ENCODE measurements at places on chromosomes 7 and 10. TPM values are rescaled to one million over a fixed set of nuclear protein-coding genes. Genes with fewer than 3 reads are reported as not detected.

TRPV5 gene
- total RNA-seq: not detected

DUS4L gene
- 5.3 TPM for total RNA-seq

DNA sequence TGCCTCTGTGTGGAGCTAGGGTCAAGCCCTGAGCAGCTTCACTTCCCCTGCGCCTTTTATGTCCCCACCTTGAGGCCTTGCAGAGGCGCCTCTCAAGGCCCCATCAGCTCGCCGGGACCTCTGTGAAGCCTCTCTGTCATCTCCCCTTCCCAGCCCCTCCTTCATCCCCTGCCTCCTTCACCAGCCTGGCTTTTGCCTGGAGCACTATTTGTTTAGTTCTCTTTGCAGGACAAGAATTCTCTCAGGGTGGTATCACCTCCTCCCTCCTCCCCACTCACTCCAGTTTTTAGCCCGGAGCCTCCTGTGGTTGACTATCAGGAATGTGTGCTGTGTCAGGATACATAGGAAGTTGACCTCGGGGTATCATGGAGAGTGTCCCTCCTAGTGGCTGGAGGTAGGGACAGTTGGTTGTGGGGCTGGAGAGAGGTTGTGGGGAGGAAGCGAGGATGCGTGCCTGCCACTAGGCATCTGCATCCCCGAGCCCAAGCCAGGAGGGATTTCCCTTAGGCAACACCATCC, 89.8 kb upstream of the ANLN start:
- H3K4me1 ChIP-seq: peaks cover 21% of the 10 kb centered on the region
- no peak overlapping the region for H3K4me3 ChIP-seq
- no peaks in the 10 kb centered on the region for H3K27me3 ChIP-seq

DNA sequence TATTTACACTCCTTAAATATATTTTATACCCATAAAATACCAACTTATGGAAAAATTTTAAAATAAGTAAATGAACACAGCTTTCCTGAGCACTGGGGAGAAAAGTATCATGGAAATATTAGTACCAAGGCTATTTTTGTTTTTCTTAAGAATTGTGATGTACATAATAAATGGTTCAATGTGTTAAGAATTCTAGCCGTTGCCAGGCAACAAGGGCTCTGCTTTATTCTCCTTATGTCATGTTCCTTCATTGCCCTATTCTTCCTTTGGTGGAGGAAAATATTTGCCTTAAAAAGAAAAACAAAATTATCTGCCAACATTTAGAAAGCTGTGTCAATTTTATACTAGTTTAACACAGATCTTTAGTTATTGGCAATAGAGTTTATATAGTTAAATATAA, 2.6 kb upstream of the ZPBP start:
- no peak overlapping the region for H3K27ac ChIP-seq
- DNase-seq: no peak
- peaks cover 9% of the 10 kb centered on the region for H3K4me1 ChIP-seq
- no peaks in the 10 kb centered on the region for H3K36me3 ChIP-seq

GRCh38 chr10:90966146-90966545, 45.3 kb upstream of the ANKRD1 start:
- no peak overlapping the region for H3K27ac ChIP-seq
- H3K36me3 ChIP-seq: no peaks in the 10 kb centered on the region
- DNase-seq: no peak

DNA sequence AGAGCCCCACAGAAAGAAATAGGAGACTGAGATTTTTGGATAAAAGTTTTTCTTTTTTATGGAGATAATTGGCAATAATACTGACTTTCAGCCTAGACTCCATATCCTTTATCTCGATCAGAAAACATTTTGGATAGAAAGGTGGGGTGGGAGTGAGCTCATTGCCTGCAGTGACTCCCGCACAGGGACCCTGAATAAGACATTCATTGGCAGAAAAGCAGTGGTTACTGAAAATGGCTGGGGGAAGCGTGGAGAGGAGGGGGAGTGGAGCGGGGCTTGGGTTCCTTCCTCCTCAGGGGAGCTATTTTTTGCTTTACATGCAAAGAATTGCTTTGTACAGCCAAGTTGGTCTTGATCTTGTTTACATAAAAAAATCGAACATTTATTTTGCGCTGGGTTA, 90.4 kb upstream of the BMPER start:
- peak overlapping the region; percentile 55 for H3K27ac ChIP-seq
- no peaks in the 10 kb centered on the region for H3K27me3 ChIP-seq
- H3K4me3 ChIP-seq: peak overlapping the region; percentile 5

- peaks cover 4% of the 10 kb centered on the region for H3K4me1 ChIP-seq
- no peak overlapping the region for H3K27ac ChIP-seq
- peak; percentile 57 for DNase-seq
- no peak overlapping the region for H3K4me3 ChIP-seq
- no peaks in the 10 kb centered on the region for H3K36me3 ChIP-seq
- H3K27me3 ChIP-seq: no peaks in the 10 kb centered on the region
Observed at GRCh38 chr10:58299580-58299979, 30.6 kb downstream of the CISD1 start.

GRCh38 chr10:53547364-53547763, 774.8 kb upstream of the MBL2 start:
- no peaks in the 10 kb centered on the region for H3K27me3 ChIP-seq
- no peaks in the 10 kb centered on the region for H3K4me1 ChIP-seq
- H3K4me3 ChIP-seq: no peak overlapping the region

DNA sequence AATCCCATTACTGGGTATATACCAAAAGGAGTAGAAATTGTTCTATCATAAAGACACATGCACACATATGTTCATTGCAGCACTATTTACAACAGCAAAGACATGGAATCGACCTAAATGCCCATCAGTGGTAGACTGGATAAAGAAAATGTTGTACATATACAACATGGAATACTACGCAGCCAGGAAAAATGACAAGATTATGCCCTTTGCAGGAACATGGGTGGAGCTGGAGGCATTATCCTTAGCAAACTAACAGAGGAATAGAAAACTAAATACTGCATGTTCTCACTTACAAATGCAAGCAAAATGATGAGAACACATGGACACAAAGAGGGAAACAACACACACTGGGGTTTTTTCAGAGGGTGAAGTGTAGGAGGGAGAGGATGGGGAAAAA, 300.2 kb downstream of the BAMBI start:
- H3K4me1 ChIP-seq: peaks cover 7% of the 10 kb centered on the region
- H3K4me3 ChIP-seq: no peak overlapping the region
- no peak for DNase-seq
- no peak overlapping the region for H3K27ac ChIP-seq
- no peaks in the 10 kb centered on the region for H3K36me3 ChIP-seq

Measured in tibial nerve (tissue), 4 donors.